ENCODE measurements at places on chromosomes 13 and 19.

- DNase-seq: no peak
Observed at GRCh38 chr19:30335306-30335886, 36.8 kb upstream of the ZNF536 start.

- no peak for DNase-seq
Observed at GRCh38 chr13:99135591-99135990, 65.1 kb upstream of the UBAC2 start.

DNA sequence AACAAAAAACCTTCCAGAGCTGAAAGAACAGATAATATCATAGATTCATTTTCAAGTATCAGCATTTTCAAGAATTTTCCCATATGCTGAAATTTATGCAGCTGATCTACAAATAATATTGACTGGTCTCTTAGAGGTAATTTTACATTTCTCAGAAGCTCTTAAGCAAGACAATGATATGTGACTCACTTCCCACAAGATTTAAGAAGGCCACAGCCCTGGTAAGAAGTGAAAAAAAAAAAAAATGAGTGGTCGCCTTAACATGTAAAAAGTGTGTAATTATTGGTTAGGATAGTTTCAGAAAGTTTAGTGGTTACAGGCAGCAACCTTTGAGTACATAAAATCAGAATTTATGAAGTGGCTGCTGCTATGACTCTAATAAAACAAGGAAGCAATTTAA, 54.5 kb downstream of the NUFIP1 start:
- DNase-seq: no peak

DNA sequence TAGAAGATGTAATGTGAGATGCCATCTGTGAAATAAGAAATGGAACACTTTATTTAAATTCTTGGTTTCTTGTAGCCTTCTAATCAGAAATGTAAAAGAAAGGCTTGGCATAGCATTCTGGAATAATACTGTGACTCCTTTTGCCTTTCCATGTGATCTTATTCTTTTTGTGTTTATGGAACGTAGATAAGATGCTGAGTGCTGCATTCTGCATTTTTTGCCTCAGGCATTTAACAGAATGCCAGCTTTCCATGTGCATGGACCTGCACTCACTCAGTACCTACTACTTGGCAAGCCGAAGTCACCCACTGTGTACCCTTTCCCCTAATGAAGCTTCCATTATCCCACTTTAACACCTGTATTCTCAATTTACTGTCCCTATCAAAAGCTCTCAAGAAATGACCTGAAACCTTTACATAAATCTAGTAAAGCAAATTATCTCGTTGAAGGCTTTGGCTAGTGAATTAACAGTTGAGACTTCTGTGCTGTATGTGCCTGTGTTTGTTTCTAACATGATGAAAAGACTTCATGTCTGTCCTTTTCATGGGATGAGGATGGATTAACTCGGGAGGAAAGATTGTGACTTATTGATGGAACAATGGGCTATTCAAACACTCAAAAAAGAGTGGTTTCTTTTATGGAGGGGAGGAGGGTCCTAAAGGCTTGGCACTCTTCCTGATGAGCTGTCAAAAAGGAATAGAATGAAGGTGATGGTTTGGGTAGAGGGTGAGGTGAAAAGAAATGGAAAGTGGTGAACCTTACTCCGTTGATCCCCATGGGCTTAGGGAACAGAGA, 44.7 kb upstream of the FRY start:
- peak; percentile 30 for DNase-seq

- no peak for DNase-seq
Observed at GRCh38 chr19:43675269-43675879, 5.4 kb upstream of the PLAUR start.

DNA sequence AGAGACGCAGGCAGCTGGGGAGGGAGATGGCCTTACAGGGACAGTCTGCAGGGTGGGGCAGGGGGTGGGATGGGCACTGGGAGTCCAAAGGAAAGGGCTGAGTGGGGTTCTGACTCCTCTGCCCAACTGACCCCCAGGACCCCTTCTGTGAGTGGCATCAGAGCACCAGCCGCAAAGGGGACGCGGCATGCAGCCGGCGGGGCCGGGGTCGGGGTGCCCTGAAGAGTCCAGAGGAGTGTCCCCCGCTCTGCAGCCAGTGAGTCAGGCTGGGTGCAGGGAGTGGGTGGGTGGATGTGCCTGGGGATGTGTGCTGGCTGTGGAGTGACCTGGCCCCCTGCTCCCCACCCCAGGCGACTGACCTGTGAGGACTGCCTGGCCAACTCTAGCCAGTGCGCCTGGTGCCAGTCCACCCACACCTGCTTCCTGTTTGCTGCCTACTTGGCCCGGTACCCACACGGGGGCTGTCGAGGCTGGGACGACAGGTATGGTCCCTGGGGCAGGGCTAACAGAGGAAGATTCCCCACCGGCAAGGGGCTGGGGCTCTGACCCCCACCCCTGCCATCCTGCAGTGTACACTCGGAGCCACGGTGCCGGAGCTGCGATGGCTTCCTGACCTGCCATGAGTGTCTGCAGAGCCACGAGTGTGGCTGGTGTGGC, 25.8 kb downstream of the MEGF8 start:
- DNase-seq: no peak

GRCh38 chr19:2798733-2799132, 13.4 kb downstream of the THOP1 start:
- no peak for DNase-seq

- DNase-seq: no peak
Observed at GRCh38 chr13:40671956-40672764, 5.7 kb upstream of the FOXO1 start.

GRCh38 chr13:25378528-25378927, 6.8 kb downstream of the ATP8A2 start:
- DNase-seq: no peak

GRCh38 chr19:56080669-56081401, 40.3 kb downstream of the ZNF787 start:
- peak; percentile 49 for DNase-seq

- DNase-seq: no peak
Observed at GRCh38 chr13:28967029-28967915, 147.1 kb downstream of the MTUS2 start.

DNA sequence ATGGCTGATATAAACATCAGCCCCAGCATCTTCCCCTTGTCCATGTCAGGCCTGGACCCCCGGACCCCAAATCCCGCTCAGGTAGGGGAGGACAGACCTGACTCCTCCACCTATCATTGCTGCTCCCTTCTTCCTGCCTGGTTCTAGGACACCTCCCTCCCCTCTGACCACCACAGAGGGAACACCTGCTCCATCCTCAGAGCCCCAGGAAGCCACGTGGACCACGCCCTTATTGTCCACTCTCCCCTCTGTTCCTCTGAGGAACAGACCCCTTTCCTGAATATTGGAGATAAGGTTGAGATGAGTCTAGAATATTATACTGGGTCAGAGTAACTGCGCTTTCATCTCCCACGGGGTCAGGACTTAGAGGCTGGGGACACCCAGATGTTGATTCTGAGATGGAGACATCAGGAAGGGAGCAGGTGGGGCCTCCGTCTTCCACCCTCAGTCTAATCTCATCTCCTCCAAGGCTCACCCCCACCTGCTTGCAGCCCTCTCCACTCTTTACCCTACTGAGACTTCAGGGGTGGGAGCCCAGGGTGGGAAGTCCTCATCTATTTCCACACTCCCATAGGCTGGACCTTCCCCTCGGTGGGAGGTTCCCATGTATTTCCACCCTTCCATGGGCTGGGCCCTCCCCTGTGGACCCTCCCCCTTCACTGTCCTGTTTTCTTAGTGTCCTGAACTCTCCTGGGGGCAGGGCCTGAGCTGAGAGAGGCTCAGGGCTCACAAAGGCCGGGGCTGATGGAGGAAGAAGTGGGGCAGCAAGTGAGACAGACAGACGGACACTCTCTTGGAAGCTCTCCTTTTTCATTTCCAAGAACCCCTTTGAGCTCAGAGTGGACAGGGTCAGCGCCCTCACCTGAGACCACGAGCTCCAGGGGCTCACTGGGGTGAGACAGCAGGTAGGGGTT, 2.7 kb downstream of the LILRA4 start:
- DNase-seq: no peak

- peak; percentile 26 for DNase-seq
Observed at GRCh38 chr19:19628501-19629134, 598 bp upstream of the LPAR2 start.

DNA sequence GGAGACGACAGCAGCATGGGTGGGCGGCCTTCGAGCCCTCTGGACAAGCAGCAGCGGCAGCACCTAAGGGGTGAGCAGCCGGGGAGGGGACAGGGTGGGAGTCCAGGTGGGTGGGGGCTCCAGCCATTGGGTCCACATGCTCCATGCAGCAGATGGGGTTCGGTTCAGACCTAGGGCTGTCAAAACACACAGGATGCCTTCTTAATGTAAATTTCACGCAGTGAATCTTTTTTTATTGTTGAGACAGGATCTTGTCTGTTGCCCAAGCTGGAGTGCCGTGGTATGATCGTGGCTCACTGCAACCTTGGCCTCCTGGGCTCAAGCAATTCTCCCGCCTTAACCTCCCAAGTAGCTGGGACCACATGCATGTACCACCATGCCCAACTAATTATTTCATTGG, 15.9 kb downstream of the PGLS start:
- no peak for DNase-seq

- DNase-seq: no peak
Observed at GRCh38 chr13:97307118-97307881, 85.2 kb downstream of the MBNL2 start.

- DNase-seq: no peak
Observed at GRCh38 chr19:32465176-32465575, 59.6 kb downstream of the DPY19L3 start.

DNA sequence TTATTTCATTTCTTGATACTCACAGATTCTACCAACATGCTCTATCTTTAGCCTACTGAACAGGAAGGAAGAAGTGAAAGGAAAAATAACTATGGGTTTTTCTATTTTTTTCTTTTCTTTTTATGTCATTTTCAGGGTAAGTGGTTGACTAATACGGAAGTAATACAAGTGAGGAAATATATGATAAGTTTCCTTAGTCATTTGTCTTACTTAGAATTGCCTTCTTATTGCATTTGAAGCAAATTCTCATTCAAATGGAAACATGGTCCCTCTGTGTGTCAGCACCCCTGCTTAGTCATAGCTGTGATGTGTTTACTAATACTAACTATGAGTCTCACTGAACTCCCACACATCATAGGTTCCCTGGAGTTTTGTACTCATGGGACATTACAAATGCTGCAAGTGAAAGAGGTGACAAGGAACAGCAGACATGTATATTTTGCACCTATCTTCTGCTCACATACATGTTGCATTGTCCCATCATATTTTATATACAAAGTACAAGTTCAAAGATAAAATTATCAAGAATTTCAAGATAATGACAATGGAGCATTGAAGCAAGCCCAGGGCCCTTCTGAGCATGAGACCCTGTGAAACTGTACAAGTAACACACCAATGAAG, 60.1 kb downstream of the DCT start:
- DNase-seq: no peak

DNA sequence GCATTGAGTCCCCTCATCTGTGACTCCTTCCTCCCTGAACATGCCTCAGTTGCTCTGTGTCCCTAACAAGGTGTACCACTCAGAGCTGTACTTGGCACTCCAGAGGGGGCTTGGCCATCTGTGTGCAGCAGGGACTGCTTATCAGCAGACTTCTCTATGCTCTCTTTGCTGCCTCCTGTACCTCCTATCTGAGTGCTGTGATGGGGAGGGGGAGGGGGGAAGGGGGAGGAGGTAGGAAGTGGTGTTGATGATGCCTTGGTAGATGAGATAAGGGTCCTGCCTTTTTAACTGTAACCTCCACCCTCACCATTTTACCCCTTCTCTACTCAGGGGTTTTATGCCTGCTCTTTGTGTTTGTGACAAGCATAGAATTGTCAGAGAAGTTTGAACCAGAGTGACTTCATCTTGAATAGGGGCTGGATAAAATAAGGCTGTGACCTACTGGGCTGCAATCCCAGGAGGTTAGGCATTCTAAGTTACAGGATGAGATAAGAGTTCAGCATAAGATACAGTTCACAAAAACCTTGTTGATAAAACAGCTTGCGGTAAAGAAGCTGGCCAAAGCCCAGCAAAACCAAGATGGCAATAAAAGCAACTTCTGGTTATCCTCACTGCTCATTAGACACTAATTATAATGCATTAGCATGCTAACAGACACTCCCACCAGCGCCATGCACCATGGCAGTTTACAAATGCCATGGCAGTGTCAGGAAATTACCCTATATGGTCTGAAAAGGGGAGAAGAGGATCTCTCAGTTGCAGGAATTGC, 13.2 kb downstream of the PCDH8 start:
- DNase-seq: no peak

DNA sequence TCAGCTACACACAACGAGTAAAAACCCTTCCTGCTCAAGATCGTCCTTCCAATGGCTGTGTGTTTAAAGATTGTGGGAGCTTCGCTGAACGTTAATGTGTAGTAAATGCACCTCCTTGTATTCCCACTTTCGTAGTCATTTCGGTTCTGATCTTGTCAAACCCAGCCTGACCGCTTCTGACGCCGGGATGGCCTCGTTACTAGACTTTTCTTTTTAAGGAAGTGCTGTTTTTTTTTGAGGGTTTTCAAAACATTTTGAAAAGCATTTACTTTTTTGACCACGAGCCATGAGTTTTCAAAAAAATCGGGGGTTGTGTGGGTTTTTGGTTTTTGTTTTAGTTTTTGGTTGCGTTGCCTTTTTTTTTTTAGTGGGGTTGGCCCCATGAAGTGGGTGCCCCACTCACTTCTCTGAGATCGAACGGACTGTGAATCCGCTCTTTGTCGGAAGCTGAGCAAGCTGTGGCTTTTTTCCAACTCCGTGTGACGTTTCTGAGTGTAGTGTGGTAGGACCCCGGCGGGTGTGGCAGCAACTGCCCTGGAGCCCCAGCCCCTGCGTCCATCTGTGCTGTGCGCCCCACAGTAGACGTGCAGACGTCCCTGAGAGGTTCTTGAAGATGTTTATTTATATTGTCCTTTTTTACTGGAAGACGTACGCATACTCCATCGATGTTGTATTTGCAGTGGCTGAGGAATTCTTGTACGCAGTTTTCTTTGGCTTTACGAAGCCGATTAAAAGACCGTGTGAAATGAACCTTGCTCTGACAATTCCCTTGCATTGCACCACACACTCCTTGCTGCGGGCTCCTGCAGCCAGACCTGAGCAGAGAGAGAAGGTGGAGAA, 2.7 kb upstream of the FAM174C start:
- no peak for DNase-seq

DNA sequence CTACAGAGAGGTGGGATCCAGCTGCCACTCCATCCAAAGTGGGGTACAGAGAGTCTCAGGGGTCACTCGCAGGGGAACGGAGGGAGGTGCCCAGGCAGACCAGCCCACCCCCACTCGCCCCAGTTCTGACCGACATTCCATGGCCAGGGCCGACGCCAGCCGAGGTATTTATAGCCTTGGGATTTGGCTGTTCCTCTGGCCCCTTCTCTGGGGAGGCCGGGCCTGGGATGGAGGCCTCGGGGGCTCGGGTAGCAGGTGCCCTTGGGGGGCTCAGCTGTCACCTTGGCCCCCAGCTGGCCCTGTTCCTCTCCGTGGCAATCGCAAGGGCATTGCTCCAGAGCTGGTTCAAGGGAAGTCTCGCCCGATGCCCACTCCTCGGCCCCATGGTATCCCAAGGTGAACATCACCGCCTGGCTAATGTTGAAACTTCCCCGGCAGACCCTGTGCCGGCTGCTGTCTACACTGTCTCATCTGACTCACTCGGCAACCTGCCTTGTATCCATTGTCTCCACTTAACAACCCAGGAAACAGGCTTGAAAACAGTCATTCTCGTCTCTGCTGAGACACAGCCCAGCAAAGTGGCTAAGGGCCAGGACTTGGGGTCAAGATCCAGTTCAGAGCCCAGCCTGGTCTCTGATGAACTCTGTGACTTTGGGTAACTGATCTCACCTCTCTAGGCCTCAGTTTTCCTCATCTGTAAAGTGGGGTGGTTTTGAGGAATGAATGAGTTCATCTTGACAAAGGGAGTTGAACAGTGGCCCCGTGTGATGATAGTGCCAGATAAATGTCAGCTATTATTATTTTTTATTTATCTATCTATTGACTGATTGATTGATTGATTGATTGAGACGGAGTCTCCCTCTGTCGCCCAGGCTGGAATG, 9.7 kb downstream of the PRKACA start:
- no peak for DNase-seq

Data from NCI-H1930 (cell line).